ENCODE measurements at places on chromosomes 16 and 17. TPM values are rescaled to one million over a fixed set of nuclear protein-coding genes. Genes with fewer than 3 reads are reported as not detected.
A peak's percentile ranks its signal among the peaks of the same experiment; 100 is the strongest.

- DNase-seq: no peak
Observed at GRCh38 chr16:28158136-28158535, 53.6 kb downstream of the XPO6 start.

GRCh38 chr16:83393196-83393981 lies 414.4 kb upstream of the HSBP1 start:
- DNase-seq: no peak

DNA sequence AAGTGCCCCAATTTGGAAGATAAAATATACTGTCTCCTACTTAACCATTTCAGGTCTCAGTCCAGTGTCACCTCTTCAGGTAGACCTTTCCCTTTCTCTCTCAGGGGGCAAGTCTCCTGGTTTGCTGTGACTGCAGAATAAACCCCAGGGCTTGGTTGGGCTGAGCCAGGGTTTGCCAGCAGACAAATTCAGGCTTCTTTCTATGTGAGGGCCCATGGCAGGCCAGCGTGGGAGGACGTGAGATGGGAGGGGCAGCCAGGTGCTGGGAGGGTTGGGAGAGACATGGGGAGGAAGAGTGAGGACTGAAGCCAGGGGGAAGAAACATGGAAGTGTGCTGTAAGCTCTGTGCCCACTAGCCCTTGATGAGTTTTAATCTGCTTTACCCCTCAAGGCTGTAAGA lies 163.2 kb downstream of the SPECC1 start:
- DNase-seq: no peak

GRCh38 chr17:4796552-4796920 lies 572 bp downstream of the PSMB6 start:
- no peak for DNase-seq

- DNase-seq: peak; percentile 43
Observed at GRCh38 chr17:67443931-67444595, 67.0 kb downstream of the PITPNC1 start.

The CDH8 gene
- total RNA-seq: 8.9 TPM

The NPB gene
- total RNA-seq: 0.69 TPM

The SNX20 gene
- 1.4 TPM for total RNA-seq

The GNGT2 gene
- total RNA-seq: 0.42 TPM
